ENCODE measurements at places on chromosomes 6 and 20.

GRCh38 chr20:62921119-62921687 lies 5.1 kb downstream of the DIDO1 start:
- no peak for DNase-seq

- DNase-seq: no peak
Measured at GRCh38 chr20:57653546-57653900, 33.3 kb upstream of the ZBP1 start.

- no peak for DNase-seq
Measured at GRCh38 chr6:53048431-53049195, 16.6 kb upstream of the FBXO9 start.

- DNase-seq: no peak
Measured at GRCh38 chr6:105107207-105107606, 72.6 kb downstream of the POPDC3 start.

DNA sequence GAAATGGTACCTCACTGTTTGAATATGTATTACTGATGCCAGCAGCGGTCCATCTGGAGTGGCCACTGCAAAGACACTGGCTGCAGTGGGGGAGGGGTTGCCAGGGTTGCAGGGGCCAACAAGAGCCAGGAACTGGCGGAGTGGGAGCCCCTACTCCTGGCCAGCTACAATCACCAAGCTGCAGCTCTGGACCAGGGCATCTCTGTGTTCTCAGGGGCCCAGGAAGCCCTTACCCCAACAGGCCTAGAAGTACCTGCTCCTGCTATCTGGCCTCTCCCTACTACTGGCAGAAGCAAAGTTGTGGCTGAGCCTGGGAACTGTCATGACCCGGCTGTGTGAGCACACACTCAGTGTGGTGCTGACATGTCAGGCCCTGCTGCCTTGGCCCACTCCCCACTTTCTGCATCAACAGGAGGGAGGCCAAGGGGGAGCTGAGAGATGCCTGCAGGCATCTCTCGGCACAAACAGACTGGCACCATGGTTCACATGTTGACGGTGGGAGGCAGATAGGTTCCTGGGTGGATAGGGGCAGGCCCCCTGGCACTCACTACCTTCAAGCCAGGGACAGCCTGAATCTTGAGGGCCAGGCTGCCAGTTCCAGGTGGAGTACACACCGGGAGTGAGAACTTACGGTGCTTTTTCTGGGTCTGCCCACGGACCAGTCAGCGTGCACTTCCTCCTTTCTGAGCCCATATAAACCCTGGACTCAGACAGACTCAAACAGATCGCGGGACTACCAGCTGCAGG lies 1188.0 kb downstream of the GRIK2 start:
- DNase-seq: no peak

- DNase-seq: no peak
Measured at GRCh38 chr20:56278196-56278595, 29.7 kb downstream of the MC3R start.

- DNase-seq: no peak
Measured at GRCh38 chr6:105094133-105094640, 85.6 kb downstream of the POPDC3 start.

- no peak for DNase-seq
Measured at GRCh38 chr6:111818539-111819226, 54.6 kb downstream of the FYN start.

DNA sequence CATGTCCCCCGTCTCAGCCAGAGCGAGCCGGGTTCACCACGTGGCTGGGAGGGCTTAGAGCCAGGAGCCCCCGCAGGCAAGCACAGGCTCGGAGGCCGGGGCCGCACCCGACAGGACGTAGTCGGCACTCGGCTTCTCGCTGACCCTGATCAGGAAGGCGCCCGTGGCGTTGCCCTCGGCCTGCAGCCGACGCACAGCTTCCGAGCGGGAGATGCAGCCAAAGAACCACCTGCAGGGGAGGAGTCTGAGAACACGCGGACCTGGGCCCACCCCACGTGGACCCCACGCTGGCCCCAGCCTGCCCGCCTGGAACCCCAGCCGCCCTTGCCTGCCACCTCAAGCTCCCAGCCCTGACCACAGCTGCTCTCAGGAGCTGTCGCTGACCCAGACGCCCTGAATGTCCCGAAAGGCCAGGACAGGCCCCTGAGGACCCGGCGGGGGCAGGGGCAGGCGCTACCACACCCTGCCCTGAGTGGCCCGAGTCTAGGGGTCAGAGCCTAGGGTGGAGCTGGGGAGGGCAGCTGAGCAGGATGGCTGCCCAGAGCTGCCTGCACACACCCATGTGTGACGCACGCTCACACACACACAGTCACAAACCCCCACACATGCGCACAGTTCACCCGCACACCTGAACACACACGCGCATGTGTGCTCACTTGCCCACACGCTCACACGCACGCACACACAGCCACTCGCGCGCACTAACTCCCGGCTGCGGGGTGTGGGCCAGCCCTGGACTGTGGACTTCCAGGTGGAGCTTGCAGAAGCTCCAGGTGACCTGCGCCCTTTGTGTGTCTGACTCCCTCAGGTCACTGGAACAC lies 2.1 kb downstream of the PTK6 start:
- no peak for DNase-seq

GRCh38 chr20:10315138-10315537 lies 96.5 kb downstream of the SNAP25 start:
- no peak for DNase-seq

DNA sequence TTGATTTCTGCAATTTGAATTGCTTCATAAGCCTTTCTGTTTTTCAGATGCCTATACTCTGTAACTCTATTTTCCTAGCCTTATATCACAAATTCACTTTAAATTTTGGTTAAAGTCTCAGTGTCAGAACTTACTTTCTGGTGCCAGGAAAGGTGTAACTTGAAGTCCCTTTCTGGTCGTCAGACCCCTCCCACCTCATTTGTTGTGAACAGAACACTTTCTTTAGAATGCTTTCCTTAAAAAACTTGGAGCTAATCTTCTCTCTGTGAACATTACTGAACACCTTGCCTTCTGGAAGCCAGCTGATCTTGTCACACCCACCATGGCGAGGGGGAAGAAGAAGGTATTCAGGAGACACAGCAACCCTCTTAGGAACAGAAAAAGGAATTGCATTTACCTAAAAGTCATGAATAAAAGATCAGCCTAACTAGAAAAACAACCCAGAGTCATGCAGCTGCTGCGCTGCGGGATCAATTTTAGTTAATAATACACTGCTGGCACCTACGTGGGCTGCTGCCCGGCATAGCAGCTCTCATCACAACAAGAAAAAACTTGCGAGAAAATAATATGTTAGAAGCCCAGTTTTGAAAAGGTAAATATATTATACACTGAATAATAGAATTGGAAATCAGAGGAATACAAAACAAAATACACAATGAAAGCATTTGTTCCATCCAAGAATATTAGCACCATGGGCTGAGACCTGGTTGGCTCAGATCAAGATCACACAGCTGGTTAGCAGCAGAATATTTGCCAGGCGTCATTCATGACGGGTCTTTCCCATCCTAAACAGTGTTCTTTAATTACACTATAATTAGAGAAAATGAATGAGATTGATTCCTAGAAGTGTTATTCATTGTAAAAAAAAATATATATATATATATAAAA lies 5.8 kb upstream of the FAM217A start:
- no peak for DNase-seq

- no peak for DNase-seq
Measured at GRCh38 chr6:108798670-108799353, 49.4 kb upstream of the ARMC2 start.

GRCh38 chr6:34992376-34992775 lies 103.3 kb downstream of the ANKS1A start:
- no peak for DNase-seq

- no peak for DNase-seq
Measured at GRCh38 chr6:159229651-159230051, 60.5 kb downstream of the FNDC1 start.

DNA sequence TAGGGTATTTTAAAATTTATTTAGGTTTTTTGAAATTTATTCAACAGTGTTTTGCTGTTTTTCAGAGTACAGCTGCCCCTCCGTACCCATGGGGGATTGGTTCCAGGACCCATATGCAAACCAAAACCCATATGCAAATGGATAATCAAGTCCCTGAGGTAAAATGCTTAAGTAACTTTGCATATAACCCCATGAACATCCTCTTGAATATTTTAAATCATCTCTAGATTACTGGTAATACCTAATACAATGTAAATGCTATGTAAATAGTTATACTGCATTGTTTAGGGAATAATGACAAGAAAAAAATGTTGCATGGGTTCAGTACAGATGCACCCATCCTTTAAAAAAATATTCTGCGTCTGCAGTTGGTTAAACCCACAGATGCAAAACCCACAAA lies 547.9 kb upstream of the CDH4 start:
- DNase-seq: no peak
